Immature natural killer cell (primary cell): ENCODE measurements at places on chromosomes 11 and 22. TPM values are rescaled to one million over a fixed set of nuclear protein-coding genes. Genes with fewer than 3 reads are reported as not detected.

GRCh38 chr11:69593851-69594250 is 47.1 kb upstream of the CCND1 start:
- peaks cover 2% of the 10 kb centered on the region for H3K27me3 ChIP-seq
- no peak overlapping the region for H3K27ac ChIP-seq
- H3K36me3 ChIP-seq = no peaks in the 10 kb centered on the region
- H3K4me3 ChIP-seq = no peak overlapping the region
- no peaks in the 10 kb centered on the region for H3K4me1 ChIP-seq
- no peak for DNase-seq

The RSF1 gene
- polyA plus RNA-seq = 16.4 TPM

GRCh38 chr11:82059505-82059904 is 674.2 kb downstream of the FAM181B start:
- H3K4me1 ChIP-seq = no peaks in the 10 kb centered on the region
- no peak overlapping the region for H3K4me3 ChIP-seq
- H3K27me3 ChIP-seq = no peaks in the 10 kb centered on the region
- no peak for DNase-seq
- no peak overlapping the region for H3K27ac ChIP-seq

DNA sequence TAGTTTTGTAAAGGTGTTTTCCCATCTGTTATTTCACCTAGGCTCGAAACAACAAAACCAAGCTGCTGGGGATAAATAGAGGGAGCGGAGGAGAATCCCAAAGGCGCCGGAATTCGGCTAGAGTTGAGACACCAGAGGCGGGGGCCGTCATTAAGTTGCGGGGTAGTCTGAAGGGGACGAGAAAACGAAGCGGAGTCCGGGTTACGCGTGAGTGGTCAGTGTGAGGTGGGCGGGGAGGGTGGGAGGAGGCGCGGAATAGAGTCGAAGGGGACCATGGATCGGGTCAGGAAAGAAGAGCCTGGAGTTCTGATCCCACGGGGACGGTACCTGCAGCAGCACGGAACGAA is 361 bp downstream of the SRPRA start:
- H3K27me3 ChIP-seq = peaks cover 11% of the 10 kb centered on the region
- H3K4me1 ChIP-seq = peaks cover 45% of the 10 kb centered on the region
- H3K27ac ChIP-seq = peak overlapping the region; percentile 96
- DNase-seq = no peak
- peak overlapping the region; percentile 97 for H3K4me3 ChIP-seq

DNA sequence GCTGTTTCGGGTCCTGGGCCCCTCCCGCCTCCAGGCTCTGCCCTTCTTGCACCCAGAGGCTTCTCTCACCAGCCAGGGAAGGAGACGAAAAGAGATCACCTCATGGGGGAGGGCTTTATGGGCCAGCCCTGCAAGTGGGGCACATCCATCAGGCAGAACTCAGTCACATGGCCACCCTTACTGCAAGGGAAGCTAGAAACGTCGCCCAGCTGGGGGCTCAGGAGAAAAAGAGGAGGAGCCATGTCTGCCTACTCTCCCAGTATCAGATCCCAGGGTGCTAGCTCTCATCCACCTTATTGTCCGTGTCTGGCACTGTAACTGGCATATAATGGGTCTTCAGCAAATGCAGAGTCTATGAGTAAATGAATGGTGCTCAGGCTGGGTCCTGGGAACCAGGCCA is 24.2 kb downstream of the MFNG start:
- H3K4me1 ChIP-seq = no peaks in the 10 kb centered on the region
- no peak for DNase-seq
- H3K4me3 ChIP-seq = no peak overlapping the region
- H3K27me3 ChIP-seq = peaks cover 4% of the 10 kb centered on the region

GRCh38 chr11:120314861-120315260 is 10.2 kb upstream of the TLCD5 start:
- H3K27ac ChIP-seq = no peak overlapping the region
- no peak overlapping the region for H3K4me3 ChIP-seq
- no peaks in the 10 kb centered on the region for H3K36me3 ChIP-seq
- DNase-seq = no peak

The UBQLN3 gene
- not detected for polyA plus RNA-seq

GRCh38 chr11:47854667-47855066 is 6.5 kb upstream of the NUP160 start:
- no peaks in the 10 kb centered on the region for H3K4me1 ChIP-seq
- peaks cover 2% of the 10 kb centered on the region for H3K27me3 ChIP-seq
- H3K27ac ChIP-seq = no peak overlapping the region
- DNase-seq = no peak
- no peak overlapping the region for H3K4me3 ChIP-seq
- H3K36me3 ChIP-seq = no peaks in the 10 kb centered on the region

The PATE4 gene
- polyA plus RNA-seq = not detected

- no peak for DNase-seq
- H3K27me3 ChIP-seq = peaks cover 5% of the 10 kb centered on the region
- H3K27ac ChIP-seq = no peak overlapping the region
- no peaks in the 10 kb centered on the region for H3K4me1 ChIP-seq
- no peak overlapping the region for H3K4me3 ChIP-seq
Measured at GRCh38 chr11:107801641-107802040, 56.9 kb downstream of the SLC35F2 start.

GRCh38 chr11:20754933-20755332 is 85.5 kb downstream of the NELL1 start:
- no peaks in the 10 kb centered on the region for H3K36me3 ChIP-seq
- no peak for DNase-seq
- H3K4me1 ChIP-seq = no peaks in the 10 kb centered on the region
- no peak overlapping the region for H3K4me3 ChIP-seq

DNA sequence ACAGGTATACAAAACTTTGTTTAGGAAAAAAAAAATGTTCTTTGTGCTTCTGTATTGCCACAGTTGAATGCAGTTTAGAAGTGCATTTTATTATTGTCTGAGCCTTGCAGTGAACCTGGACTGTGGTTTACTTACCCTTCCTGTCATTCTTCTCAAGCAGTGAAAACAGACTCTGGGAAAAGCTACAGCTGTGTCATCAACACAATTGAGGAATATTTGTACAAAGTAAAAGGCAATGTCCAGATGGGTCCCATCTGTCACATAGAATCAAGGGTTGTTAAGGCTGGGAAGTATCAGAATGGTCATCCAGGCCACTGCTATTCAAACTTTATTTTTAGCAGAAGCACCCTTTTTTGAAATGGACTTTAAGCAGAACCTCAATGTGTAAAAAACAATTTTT is 73.3 kb downstream of the TRIM44 start:
- no peak overlapping the region for H3K27ac ChIP-seq
- peaks cover 17% of the 10 kb centered on the region for H3K4me1 ChIP-seq
- peaks cover 36% of the 10 kb centered on the region for H3K36me3 ChIP-seq
- H3K27me3 ChIP-seq = no peaks in the 10 kb centered on the region

The RBM4 gene
- polyA plus RNA-seq = 308 TPM

- no peak overlapping the region for H3K27ac ChIP-seq
- no peaks in the 10 kb centered on the region for H3K36me3 ChIP-seq
- H3K27me3 ChIP-seq = no peaks in the 10 kb centered on the region
- H3K4me3 ChIP-seq = no peak overlapping the region
- no peak for DNase-seq
- H3K4me1 ChIP-seq = no peaks in the 10 kb centered on the region
Measured at GRCh38 chr11:40894501-40894900, 565.0 kb downstream of the LRRC4C start.

GRCh38 chr11:128498721-128499245 is 88.6 kb downstream of the ETS1 start:
- H3K27ac ChIP-seq = peak overlapping the region; percentile 95
- peaks cover 3% of the 10 kb centered on the region for H3K27me3 ChIP-seq
- no peak for DNase-seq
- H3K4me3 ChIP-seq = peak overlapping the region; percentile 88

GRCh38 chr11:78930810-78931523 is 356.3 kb upstream of the NARS2 start:
- H3K4me1 ChIP-seq = no peaks in the 10 kb centered on the region
- H3K27ac ChIP-seq = no peak overlapping the region
- no peak overlapping the region for H3K4me3 ChIP-seq
- H3K27me3 ChIP-seq = peaks cover 13% of the 10 kb centered on the region
- no peaks in the 10 kb centered on the region for H3K36me3 ChIP-seq

The OOSP3 gene
- polyA plus RNA-seq = not detected

DNA sequence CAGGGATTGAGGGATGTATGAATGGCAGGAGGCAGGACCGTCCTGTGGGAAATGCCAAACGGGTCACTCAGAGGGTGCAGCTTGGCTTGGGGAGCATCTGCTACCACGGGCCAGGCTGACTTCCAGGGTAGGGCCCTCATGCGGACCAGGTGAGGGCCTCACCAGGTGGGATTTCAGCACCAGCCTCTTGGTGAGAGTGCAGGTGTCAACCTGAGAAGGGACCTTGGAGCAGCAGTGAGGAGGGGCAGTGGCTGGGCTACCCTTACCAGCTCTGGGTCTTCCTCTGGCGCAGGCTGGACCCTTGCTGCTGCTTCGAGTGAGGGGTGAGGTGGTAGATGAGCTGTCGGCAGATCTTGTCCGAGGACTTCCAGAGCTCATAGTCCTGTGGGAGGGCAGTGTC is 4.9 kb downstream of the LRRC75B start:
- no peaks in the 10 kb centered on the region for H3K36me3 ChIP-seq
- H3K27ac ChIP-seq = peak overlapping the region; percentile 28
- peaks cover 5% of the 10 kb centered on the region for H3K4me1 ChIP-seq
- no peak overlapping the region for H3K4me3 ChIP-seq
- H3K27me3 ChIP-seq = no peaks in the 10 kb centered on the region
- DNase-seq = no peak

The MDK gene
- polyA plus RNA-seq = 0.44 TPM

The PANX3 gene
- polyA plus RNA-seq = not detected

GRCh38 chr11:75502138-75502537 is 23.6 kb downstream of the GDPD5 start:
- no peak for DNase-seq
- H3K36me3 ChIP-seq = no peaks in the 10 kb centered on the region
- H3K27ac ChIP-seq = no peak overlapping the region
- H3K27me3 ChIP-seq = no peaks in the 10 kb centered on the region
- no peaks in the 10 kb centered on the region for H3K4me1 ChIP-seq
- no peak overlapping the region for H3K4me3 ChIP-seq

GRCh38 chr11:16997624-16998023 is 16.6 kb downstream of the PLEKHA7 start:
- peaks cover 5% of the 10 kb centered on the region for H3K27me3 ChIP-seq
- H3K36me3 ChIP-seq = no peaks in the 10 kb centered on the region
- H3K4me3 ChIP-seq = no peak overlapping the region
- DNase-seq = no peak

The JAML gene
- 37.7 TPM for polyA plus RNA-seq

GRCh38 chr11:71158936-71159335 is 93.4 kb downstream of the SHANK2 start:
- H3K36me3 ChIP-seq = no peaks in the 10 kb centered on the region
- H3K27ac ChIP-seq = no peak overlapping the region
- H3K4me3 ChIP-seq = no peak overlapping the region
- H3K4me1 ChIP-seq = no peaks in the 10 kb centered on the region
- peaks cover 2% of the 10 kb centered on the region for H3K27me3 ChIP-seq

The XNDC1N gene
- 4.0 TPM for polyA plus RNA-seq

DNA sequence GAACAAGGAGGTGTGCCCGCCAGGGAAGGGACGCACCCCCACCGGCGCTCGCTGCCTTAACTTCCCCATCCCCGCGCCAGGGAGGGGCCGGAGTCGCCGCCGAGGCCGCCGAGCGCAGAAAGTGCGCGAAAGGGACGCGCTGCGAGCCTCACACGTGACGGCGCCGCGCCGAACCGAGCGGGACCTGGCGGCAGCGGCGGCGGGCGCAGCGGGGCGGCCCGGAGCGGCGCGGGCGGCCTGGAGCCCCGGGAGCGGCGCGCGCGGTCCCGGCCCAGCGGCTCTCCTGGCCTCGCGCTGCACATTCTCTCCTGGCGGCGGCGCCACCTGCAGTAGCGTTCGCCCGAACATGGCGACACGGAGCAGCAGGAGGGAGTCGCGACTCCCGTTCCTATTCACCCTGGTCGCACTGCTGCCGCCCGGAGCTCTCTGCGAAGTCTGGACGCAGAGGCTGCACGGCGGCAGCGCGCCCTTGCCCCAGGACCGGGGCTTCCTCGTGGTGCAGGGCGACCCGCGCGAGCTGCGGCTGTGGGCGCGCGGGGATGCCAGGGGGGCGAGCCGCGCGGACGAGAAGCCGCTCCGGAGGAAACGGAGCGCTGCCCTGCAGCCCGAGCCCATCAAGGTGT is at the start of gene SORL1:
Gene SORL1 (plus strand): TSS at position 329 of the 623 bp plus-strand sequence. CDS start 18 bp downstream, at position 347.
- H3K27me3 ChIP-seq = peaks cover 13% of the 10 kb centered on the region
- H3K36me3 ChIP-seq = no peaks in the 10 kb centered on the region
- H3K27ac ChIP-seq = peak within 1 kb of the TSS; percentile 98
- peak; percentile 75 for DNase-seq
- peaks cover 84% of the 10 kb centered on the region for H3K4me1 ChIP-seq
- peak within 1 kb of the TSS; percentile 99 for H3K4me3 ChIP-seq

DNA sequence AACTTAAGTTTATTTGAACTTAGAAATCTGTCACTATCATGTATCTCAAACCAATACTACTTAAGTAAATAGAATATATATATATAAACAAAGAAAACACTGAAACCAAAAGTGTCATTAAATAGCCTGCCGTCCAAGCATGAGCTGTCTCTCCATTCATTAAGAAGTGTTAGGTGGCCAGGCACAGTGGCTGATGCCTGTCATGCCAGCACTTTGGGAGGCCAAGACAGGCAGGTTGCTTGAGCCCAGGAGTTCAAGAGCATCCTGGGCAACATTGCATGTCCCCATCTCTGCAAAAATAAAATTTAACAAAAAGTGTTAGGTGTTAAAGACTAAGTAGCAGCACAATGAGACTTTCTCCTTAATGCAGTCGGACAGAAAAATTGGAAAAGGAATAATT is 14.0 kb downstream of the CD6 start:
- H3K36me3 ChIP-seq = peaks cover 4% of the 10 kb centered on the region
- peak overlapping the region; percentile 87 for H3K27ac ChIP-seq
- no peak for DNase-seq
- peaks cover 18% of the 10 kb centered on the region for H3K4me1 ChIP-seq

The KRTAP5-1 gene
- polyA plus RNA-seq = not detected

The GLYATL2 gene
- polyA plus RNA-seq = not detected

DNA sequence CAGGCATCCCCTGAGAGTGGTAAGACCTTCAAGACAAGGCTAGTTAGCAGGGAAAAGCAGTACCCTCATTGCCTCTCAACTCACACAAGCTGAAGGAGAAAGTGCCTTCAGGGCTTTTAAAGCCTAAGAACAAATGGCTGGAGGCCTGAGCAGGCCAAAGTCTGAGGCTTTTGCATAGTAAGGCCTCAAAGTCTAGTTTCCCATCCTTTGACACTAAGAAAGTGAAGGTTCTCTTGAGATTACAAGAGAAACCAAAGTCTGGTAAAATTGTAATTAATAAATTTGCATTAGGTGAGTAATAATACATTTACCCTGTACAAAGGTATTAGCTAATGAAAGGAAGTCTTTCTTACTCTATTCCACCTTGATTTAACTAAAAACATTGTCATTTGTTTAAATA is 47.0 kb upstream of the CCDC89 start:
- H3K27me3 ChIP-seq = peaks cover 2% of the 10 kb centered on the region
- H3K27ac ChIP-seq = no peak overlapping the region
- H3K4me1 ChIP-seq = peaks cover 61% of the 10 kb centered on the region
- no peak for DNase-seq
- H3K36me3 ChIP-seq = peaks cover 65% of the 10 kb centered on the region

The LRRC56 gene
- not detected for polyA plus RNA-seq

- no peaks in the 10 kb centered on the region for H3K36me3 ChIP-seq
- peaks cover 2% of the 10 kb centered on the region for H3K4me1 ChIP-seq
- no peak overlapping the region for H3K4me3 ChIP-seq
- no peak overlapping the region for H3K27ac ChIP-seq
- no peak for DNase-seq
Measured at GRCh38 chr11:17571431-17572358, 24.6 kb downstream of the OTOG start.

- peaks cover 46% of the 10 kb centered on the region for H3K4me1 ChIP-seq
- H3K36me3 ChIP-seq = no peaks in the 10 kb centered on the region
- H3K27me3 ChIP-seq = peaks cover 8% of the 10 kb centered on the region
- H3K4me3 ChIP-seq = peak overlapping the region; percentile 97
Measured at GRCh38 chr11:46846510-46846830, 390 bp upstream of the CKAP5 start.
